Tibial nerve (tissue), 4 donors: ENCODE measurements at places on chromosomes 16 and 17.

DNA sequence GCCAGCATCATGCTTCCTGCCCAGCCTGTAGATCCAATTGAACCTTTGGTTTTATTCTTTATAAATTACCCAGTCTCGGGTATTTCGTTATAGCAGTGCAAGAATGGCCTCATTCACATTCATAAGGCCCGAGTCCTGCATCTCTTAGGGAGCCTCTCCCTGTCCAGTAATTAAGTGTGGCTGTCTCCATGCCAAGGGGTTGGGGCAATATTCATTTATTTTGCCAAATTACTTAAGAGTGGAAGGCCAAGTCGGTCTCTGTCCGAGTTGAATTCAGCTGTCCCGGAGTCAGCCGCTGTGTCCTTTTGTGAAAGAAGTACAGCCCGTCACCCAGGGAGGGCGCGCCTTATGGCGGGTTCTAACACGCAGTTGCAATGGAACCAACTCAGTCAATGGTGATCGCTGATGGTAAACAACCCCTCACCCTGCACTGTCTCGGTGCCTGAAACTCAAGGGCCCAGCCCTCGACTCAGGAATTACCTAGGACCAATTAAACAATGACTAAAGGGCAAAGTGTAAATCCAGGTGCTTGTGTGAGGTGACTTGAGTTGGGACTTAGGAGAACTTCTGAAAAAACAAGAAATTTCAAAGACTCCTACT lies 22.2 kb downstream of the KIAA0513 start:
- no peak for DNase-seq

GRCh38 chr17:76240461-76241203 lies at the start of gene RNF157:
TSS of gene RNF157 (minus strand) at chr17:76240493. CDS start at chr17:76240240, 253 bp downstream.
- DNase-seq: no peak

DNA sequence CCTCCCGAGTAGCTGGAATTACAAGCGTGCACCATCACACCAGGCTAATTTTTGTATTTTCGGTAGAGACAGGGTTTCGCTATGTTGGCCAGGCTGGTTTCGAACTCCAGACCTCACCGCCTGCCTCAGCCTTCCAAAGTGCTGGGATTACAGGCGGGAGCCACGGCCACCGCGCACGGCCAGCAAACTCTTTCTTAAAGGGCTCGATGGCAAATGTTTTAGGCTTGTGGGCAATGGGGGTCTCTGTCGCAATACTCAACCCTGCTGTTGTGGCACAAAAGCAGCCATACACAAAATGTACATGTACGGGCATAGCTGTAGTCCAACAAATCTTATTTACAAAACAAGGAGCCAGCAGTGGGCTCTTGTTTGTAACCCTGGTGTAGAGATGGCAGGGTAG lies 18.4 kb downstream of the PARN start:
- DNase-seq: no peak

DNA sequence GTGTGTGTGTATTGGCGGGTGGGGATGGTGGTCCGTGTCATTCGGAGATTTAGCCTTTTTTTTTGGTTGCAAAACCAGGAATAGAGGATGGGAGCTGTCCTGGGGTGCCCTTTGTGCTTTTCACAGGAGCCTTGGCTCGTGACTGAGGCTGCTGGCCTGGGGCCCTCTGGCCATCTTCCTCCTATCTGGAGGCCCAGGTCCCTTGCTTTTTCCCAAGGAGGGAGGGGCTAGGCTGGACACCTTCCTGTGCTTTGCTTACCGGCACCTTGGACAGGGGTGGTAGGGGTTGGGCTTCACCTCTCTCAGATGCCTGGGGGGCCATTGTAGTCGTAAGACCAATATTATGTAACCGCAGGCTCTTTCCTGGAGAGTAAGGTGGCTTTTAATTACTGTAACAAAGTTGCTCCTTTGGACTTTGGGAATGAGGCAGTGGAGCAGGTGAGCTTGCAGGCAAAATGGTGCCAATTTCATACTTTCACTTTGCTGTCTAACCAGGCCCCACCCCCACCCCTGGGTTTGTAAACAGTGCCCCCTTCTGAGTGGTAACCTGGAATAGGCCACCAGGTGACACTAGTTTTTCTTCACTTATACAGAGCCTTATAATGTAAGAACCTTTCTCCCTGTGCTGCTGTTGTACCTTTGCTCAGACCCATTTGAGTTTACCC lies 1.2 kb downstream of the DYNLL2 start:
- no peak for DNase-seq

GRCh38 chr16:75590920-75591843 lies 25.0 kb downstream of the GABARAPL2 start:
- DNase-seq: peak; percentile 28

DNA sequence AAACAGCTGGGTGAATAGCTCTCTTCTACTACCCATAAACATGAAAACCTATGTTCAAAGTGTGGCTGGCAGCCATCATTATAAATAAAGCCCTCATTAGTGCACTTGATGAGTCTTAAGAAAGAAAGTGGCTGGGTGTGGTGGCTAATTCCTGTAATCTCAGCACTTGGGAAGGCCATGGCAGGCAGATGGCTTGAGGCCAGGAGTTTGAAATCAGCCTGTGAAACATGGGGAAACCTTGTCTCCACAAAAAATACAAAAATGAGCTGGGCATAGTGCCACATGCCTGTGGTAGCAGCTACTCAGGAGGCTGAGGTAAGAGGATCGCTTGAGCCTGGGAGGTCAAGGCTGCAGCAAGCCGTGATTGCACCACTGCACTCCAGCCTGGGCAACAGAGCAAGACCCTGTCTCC lies 28.3 kb upstream of the APPBP2 start:
- no peak for DNase-seq

DNA sequence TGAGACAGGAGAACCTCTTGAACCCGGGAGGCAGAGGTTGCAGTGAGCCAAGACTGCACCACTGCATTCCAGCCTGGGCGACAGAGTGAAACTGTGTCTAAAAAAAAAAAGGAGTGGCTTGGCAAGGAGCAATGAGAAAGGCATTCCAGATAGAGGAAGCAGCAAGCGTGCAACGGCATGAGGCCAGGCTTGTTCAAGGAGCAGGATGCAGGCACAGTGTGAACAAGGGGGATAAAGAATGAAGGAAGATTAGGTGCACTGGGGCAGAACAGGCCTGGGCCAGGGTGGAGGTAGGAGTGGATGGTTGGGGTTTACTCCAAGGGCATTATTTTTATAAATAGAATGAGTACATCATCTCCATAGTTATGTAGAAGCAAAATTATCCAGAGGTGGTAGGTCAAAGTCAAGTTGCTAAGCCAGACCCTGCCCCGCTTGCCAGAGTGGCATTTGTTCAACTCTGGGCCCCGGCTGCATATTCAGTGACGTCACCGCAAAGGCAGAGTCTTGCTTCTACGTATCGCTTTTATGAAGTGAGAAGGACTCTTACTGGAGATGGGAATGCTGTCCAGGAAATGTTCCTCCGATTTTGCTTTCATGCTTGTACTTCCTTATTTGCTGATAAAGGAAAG lies 100.2 kb downstream of the KATNIP start:
- no peak for DNase-seq

GRCh38 chr17:82582213-82582612 lies 62.7 kb downstream of the FOXK2 start:
- no peak for DNase-seq

DNA sequence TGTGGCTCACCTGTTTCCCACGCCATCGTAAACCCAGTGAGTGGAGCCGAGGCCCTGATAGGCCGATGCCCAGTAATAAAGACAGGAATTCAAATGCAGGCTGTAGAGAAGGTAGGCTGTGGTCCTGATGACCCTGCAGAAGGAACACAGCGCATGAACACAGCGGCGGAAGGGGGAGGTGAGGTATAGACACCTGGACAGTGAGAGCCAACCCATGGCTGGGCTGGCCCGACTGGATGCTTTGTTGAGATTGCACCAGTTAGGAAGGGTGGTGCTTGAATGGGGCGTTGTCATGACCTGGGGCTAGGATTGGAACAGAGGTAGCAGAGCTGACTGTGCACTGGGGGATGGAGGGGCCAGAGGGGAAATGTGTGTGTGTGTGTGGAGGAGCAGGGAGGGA lies 59.2 kb downstream of the CNGB1 start:
- no peak for DNase-seq

- DNase-seq: no peak
Measured at GRCh38 chr16:51050377-51050706, 100.7 kb downstream of the SALL1 start.

GRCh38 chr16:89478576-89479221 lies 11.7 kb downstream of the ANKRD11 start:
- no peak for DNase-seq

GRCh38 chr17:79789943-79790804 lies 6.7 kb downstream of the CBX8 start:
- no peak for DNase-seq

- DNase-seq: no peak
Measured at GRCh38 chr17:39628655-39629493, 2.1 kb downstream of the PPP1R1B start.

GRCh38 chr17:1590747-1591473 lies 28.3 kb upstream of the PITPNA start:
- DNase-seq: no peak

DNA sequence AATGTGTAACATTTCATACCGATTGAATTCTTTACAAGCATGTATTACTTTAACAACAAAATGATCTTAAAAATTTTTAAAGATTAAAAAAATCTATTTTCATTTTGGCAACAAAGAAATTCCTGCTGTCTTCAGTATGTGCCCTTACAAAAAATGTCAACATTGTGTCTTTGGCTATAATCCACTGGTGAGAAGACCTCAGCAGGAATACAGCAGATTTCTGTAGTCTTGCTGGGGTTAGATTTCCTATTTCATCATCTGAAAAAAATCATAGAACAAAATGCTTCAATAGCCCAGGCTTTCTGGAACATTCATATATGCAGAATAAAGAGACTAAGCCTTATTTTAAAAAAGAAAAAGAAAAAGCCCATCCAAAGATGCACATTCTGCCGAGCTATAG lies 129.1 kb upstream of the CA10 start:
- DNase-seq: no peak

- DNase-seq: peak; percentile 76
Measured at GRCh38 chr17:45200701-45201100, 21.0 kb upstream of the FMNL1 start.

GRCh38 chr17:50051082-50051576 lies 4.8 kb upstream of the ITGA3 start:
- no peak for DNase-seq

GRCh38 chr17:62057696-62058095 lies 7.4 kb downstream of the MED13 start:
- DNase-seq: no peak

- DNase-seq: no peak
Measured at GRCh38 chr17:40554646-40555295, 10.5 kb downstream of the CCR7 start.

DNA sequence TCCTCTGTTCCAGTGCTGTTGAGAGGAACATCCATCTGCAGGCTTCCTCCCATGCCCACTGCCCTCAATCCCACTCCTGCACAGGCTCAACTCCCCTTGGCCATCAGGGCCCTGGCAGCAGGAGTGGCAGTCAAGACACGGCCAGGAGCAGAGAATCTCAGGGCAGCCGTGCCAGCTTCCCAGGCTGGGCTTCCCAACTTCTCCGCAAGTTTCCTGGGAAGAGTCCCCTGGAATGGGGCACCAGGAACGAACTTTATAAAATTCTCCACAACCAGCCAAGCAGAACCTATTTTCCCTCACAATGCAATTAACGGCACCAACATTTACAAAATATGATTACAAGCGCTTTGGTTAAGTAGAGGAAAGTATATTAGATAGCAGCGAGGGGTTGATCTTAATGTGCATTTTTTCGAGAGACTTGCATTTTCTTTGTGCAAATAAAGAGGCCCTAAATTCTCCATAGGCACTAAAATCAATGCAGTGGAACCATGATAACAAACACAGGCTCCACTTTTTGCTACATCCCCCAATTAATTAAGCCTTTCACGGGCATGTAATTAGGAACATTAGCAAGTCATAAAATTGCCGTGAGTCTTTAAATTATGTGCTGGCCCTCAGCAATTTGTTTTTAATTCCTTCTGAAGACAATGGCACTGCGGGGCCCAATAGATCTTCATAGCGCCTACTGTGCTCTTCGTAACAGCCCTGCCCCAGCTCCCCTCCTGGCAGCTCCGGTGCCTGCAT lies 99.9 kb upstream of the LHX1 start:
- DNase-seq: no peak

DNA sequence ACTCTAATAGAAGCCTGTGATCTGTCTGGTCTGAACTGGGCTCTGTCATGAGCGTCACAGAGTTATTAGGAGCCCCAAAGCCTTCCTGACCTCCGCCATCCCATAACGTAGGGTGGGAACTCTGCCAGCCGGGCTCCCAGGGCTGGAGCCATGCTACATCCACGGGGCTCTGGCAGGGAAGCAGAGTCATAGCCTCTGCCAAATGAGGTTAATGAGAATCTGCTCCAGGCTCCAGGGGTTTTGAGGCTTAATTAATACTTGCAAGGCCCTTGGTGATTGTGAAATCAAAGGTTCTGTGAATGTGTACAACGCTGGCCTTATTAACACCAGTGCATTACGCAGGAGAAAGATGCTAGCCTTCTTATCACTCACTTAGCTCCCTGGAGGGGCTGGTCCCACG lies 42.4 kb upstream of the ZFP90 start:
- DNase-seq: no peak

GRCh38 chr17:65170839-65171238 lies 33.7 kb downstream of the RGS9 start:
- no peak for DNase-seq

DNA sequence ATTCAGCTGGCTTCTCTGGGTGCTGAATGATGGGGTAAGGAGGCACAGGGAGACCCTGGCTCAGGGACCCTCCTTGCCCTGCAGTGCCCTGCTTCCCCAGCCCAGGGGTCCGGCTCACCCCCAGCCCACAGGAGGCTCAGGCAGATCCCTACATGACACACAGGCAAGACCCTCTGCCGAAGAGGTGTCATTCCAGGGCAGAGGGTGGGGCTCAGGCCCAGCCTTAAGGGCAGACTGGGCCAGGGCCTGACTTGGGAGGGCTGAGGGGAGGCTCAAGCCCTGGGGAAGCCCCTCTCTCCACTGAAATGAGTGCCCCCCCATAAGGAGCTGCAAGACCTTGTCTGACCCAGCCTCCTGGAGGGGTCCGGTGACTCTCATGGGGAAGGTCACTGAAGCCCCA lies 30.3 kb upstream of the KSR1 start:
- DNase-seq: no peak

- no peak for DNase-seq
Measured at GRCh38 chr17:29469276-29469675, 79.1 kb downstream of the TAOK1 start.

GRCh38 chr17:7583253-7584109 lies at the start of gene MPDU1:
TSS of gene MPDU1 (plus strand) at chr17:7583852. CDS start at chr17:7583863, 11 bp downstream.
- peak; percentile 90 for DNase-seq

DNA sequence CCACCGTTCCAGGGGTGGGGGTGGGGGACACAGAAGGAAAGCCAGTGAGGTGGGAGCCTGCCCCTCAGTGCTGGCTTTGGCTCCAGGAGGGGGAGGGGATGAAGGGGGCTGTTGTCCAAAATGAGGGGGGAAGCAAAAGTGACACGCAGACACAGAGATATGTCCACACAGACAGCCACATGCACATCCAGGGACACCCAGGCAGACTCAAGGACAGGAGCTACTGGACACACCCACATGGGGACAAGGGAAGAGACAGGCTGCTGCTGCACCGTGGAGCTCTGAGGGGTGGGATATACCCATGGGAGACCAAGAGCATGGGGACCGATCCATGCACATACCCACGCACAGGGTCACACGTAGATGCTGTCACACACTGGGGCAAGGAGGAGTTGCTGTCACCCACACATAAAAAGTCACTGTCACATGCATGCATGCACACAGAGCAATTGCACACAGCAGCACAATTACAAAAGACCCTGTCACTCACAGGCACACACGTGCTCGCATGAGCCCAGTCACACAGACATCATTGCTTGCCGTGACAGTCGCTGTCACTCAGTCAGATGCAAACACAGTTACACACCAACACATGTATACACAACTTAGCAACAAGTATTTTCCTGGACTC lies 1.3 kb downstream of the THRA start:
- no peak for DNase-seq

- DNase-seq: no peak
Measured at GRCh38 chr16:85191341-85191965, 79.2 kb upstream of the CIBAR2 start.
